NT2/D1 (cell line): ENCODE measurements at places on chromosomes 5 and 9.

DNA sequence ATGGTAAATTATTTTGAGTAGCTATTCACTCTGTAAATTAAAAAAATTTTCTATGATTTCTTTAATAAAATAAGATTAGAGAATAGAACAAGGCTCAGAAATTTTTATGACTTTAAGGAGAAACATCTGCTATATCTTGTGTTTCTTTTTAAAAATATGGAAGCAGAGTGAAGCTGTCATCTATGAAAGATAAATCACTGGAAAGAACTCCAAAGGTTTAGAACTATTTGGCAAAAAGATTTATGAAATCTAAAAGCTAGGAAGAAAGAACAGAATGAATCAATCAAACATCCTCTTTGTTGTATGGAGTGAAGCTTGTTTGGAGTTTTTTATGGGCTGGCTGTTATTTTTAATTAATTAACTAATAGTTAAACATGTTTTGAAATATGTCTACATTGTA is 89.8 kb upstream of the ACTBL2 start:
- no peak for DNase-seq

DNA sequence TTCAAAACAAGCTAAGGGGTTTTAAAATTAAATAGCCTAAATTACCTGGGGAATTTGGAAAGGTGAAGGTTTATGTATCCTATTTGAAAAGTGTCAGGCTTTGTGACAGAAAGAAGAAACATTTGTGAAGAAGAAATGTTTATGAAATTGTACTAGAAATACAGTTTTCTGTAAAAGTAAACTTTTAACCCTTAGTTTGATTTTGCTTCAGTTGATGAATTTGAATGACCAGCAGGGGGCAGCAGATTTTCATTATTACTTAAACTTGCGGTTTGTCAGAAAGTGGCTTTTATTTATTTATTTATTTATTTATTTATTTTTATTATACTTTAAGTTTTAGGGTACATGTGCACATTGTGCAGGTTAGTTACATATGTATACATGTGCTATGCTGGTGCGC is 58.1 kb downstream of the NNT start:
- DNase-seq: peak; percentile 23

- DNase-seq: no peak
These were observed 22.6 kb upstream of the TGFBI start for GRCh38 chr5:136006164-136006563.

GRCh38 chr5:87909382-87909781 is 359.3 kb downstream of the TMEM161B start:
- peak; percentile 25 for DNase-seq

- DNase-seq: no peak
These were observed 9.7 kb upstream of the PRKACG start for GRCh38 chr9:69023650-69024049.

- no peak for DNase-seq
These were observed at the start of gene VAV2 for GRCh38 chr9:133991964-133992779. Gene VAV2, minus strand, starts transcription at chr9:133992324. Its CDS starts 46 bp downstream, at chr9:133992278.

DNA sequence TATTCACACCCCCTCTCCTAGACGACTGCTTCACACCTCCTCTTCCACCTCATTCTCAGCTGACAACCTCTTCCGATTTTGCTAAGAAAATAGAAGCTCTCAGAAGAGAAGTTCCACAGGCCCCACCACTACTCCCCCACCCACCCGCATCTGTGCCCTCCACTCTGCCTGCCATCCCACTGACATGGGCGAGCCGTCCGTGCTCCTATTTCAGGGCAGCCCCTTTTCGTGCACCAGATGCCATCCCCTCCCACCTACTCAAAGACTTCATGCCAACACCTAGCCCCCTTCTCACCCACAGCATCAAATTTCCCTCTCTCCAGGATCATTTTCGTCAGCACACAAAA is 34.6 kb upstream of the JADE2 start:
- no peak for DNase-seq

- peak; percentile 15 for DNase-seq
These were observed at the start of gene C1QTNF2 for GRCh38 chr5:160369990-160370712. Gene C1QTNF2, minus strand, starts transcription at chr5:160370626. Its CDS starts 15,615 bp downstream, at chr5:160355011.

GRCh38 chr9:133089271-133089671 is 27.5 kb downstream of the CEL start:
- no peak for DNase-seq

DNA sequence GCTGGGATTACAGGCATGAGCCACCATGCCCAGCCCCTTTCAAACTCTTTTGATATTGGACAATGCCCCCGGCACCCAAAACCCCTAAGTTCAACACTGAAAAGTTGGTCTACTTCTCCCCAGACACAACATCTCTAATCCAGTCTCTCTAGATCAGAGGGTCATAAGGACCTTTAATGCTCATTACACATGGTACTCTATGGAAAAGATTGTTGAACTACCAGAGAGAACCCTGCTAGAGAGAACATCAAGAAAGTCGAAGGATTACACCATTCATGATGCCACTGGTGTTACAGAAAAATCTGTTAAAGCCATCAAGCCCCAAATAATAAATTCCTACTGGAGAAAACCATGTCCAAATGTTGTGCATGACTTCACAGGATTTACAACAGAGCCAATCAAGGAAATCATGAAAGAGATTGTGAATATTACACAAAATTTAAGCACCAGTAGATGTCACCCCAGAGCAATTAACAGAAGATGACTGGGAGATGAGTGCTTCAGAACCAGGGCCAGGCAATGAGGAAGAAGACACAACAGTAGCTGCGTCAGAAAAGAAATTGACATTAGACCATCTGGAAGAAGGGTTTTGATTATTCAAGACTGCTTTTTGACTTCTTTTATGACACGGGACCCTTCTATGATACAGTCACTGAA is 28.3 kb upstream of the NIPAL4 start:
- peak; percentile 13 for DNase-seq

GRCh38 chr5:139512786-139513390 is 30.3 kb upstream of the STING1 start:
- DNase-seq: no peak

GRCh38 chr9:109989296-109989695 is 209.3 kb downstream of the PALM2AKAP2 start:
- no peak for DNase-seq

- DNase-seq: peak; percentile 55
These were observed 930 bp downstream of the PRLR start for GRCh38 chr5:35229076-35230037.

- no peak for DNase-seq
These were observed 878.2 kb downstream of the MAT2B start for GRCh38 chr5:164383662-164384061.

GRCh38 chr9:82183181-82183860 is 194.7 kb downstream of the SPATA31D1 start:
- DNase-seq: no peak

- DNase-seq: no peak
These were observed 39.8 kb upstream of the PITX1 start for GRCh38 chr5:135073761-135074345.

DNA sequence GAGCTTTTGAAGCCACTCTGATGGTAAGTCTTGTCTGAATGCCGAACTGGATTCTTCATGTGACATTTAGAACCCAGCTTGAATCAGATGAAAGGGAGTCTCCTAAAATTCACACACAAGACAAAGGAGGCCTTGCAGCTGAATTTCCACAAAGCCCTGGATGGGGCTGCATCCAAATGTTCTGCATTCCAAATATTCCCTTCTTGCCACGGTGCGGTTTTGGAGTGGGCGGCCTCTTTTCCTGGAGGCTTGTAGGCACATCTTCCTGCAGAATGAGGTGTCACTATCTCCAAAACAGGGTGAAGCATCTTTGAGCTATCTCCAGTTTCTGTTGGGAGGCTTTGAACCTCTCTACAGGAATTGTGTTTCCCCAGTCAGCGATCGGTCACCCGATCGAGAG is 342.7 kb downstream of the ARHGEF28 start:
- no peak for DNase-seq

DNA sequence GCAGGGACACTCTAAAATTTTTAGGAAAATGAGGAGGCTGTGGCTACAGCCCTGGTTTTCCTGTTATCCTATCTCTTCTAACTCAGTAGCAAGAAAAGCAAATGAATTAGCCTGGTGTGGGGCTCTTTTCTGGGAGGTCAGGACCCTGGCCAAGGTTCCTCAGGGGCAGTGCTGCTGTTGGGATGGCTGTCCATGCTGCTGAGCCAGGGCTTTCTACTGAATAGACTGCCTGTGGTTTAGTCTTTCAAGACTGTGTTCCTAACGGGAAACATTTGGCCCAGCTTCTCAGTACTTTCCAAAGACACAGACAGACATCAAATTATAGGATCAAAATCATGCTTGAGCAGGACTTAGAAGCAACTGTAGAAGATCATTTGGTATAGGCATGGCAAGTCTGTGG is 18.1 kb downstream of the TNC start:
- DNase-seq: no peak
